Daoy (cell line): ENCODE measurements at places on chromosomes 1 and 21.

- DNase-seq, result peak; percentile 31
Measured at GRCh38 chr1:177091040-177091439, 73.5 kb downstream of the ASTN1 start.

- DNase-seq, result no peak
Measured at GRCh38 chr1:57238233-57238781, 185.6 kb downstream of the DAB1 start.

- no peak for DNase-seq
Measured at GRCh38 chr1:67433837-67434236, 3.6 kb upstream of the SERBP1 start.

DNA sequence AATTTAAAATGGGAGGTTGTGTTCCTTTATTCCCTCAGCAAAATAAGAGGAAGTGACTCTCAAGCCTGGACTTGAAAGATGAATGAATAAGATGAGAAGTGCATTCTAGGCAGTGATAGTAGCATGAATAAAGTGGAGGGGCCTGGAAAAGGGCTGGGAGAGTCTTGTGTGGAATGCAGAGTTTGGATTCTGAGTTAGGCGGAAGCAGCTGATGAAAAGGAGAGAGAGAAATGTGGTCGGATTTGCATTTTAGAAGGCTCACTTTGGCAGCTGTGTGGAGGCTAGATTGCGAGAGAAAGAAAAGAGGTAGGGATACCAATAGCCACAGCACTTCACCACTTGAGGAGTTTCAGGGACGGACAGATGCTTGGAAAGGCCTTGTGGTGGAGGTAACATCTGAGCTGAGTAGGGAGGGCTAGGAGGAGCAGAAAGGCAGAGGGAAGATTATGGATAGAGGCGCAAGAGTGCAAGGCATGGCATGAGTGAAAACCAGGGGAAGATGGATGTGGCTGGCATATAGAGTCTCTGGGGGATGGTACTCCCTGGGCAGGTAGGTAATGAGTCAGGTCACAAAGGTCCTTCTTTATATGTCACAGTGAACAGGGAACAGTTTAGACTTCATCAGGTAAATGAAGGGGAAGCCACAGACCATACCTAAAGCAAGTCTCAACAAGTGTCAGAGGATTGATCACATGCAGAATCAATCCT, 59.6 kb downstream of the ST3GAL3 start:
- DNase-seq, result no peak

GRCh38 chr1:226443439-226443838, 35.5 kb upstream of the PARP1 start:
- peak; percentile 82 for DNase-seq

GRCh38 chr1:205746757-205747412, 3.1 kb downstream of the NUCKS1 start:
- DNase-seq, result no peak

- no peak for DNase-seq
Measured at GRCh38 chr1:247102381-247102780, 1.8 kb downstream of the ZNF669 start.

DNA sequence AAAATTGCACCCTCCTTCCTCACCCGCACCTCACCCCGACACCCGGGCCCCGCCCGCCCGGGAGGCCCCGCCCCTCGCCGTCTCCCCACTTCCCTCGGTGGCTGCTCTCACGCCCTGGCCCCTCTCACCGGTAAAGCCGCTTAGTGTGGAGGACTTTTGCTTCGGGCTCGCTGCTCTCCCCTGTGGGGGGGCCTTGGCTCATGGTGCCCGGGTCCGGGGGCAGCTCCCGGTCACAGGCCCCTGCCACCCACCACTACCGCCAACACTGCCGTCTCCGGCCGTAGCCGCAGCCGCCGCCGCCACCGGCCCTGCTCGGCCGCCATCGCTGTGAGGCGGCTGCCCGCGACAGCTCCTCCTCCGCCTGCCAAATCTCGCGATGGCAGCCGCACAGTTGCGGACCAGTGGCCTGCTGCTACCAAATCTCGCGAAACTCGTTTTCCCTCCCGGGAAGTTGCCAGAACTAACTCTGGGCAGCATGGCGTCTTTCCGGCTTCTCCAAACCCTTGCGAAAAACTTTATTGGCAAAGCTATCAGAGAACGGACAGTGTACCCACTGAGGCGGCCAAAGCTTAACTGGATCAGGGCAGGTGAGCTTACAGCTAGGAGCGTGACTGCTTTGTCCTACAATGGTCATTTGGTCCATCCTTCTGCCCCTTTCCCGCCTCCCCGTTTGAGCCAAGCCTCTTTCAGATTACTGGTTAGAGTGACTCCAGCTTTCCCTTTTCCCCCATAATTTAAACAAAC, at the start of gene SMG5:
SMG5 (minus strand) TSS at position 347 of the 744 bp plus-strand sequence; CDS start at position 202, 145 bp downstream.
- DNase-seq, result peak; percentile 99

DNA sequence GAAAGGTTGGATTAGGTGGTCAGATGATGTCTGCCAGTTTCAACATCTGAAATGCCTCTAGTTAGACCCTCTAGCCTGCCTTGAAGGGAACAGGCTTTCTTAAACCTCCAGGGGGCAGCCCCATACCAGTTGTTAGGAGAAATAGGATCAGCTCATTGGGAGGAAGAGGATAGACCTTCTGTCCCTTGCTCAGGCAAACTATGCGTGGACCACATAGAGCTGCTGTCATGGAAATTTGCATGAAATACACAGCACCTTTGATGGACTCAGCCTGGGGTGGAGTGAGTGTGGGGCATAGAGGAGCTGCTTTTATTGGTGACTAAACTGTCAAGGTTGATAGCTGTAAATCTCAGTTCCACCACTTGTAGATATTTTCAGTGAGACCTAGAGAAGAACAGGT, 38.4 kb upstream of the SPAG17 start:
- peak; percentile 23 for DNase-seq

- no peak for DNase-seq
Measured at GRCh38 chr1:15714406-15715136, 21.5 kb upstream of the SLC25A34 start.

- DNase-seq, result no peak
Measured at GRCh38 chr1:235735621-235736020, 86.0 kb upstream of the GNG4 start.

DNA sequence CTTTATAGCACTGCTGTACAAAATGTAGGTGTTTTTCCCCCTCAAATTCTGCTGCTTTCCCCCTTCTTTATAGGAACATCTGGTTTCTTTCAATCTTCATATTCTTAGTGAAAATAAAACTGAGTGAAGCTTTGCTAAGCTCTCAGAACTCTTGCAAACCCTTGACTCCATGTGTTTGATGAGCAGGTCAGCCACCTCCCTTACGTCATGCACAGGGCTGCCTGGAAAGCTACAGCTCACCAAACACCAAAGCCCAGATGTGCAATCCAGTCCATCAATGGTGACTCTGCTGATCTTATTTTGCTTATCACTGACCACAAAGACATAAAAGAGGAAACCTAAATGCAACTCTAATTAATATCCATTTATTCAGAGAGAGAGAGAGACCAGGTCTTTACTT, 5.5 kb downstream of the CACNA1E start:
- DNase-seq, result no peak

- no peak for DNase-seq
Measured at GRCh38 chr21:42417533-42417932, 13.8 kb downstream of the UBASH3A start.

- no peak for DNase-seq
Measured at GRCh38 chr1:111454859-111455641, 5.8 kb downstream of the ATP5PB start.

DNA sequence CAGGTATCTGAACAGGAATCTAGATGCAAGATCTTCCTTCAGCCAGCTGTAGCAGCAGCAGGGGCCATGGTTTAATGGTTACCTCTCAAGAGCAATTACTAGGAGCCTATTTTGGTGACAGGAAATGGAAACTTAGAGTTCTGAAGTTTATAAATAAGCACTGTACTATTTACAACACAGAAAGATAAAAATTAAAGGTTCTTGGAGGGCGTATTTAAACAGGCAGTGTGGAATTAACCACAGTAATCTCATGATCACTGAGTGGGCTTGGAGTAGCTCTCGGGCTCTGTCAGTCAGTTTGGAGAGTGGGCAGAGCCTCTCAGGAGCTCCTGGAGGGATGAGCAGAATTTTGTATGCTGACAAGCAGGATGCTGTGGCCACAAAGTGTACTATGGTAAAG, 10.2 kb upstream of the FCRL5 start:
- DNase-seq, result no peak

DNA sequence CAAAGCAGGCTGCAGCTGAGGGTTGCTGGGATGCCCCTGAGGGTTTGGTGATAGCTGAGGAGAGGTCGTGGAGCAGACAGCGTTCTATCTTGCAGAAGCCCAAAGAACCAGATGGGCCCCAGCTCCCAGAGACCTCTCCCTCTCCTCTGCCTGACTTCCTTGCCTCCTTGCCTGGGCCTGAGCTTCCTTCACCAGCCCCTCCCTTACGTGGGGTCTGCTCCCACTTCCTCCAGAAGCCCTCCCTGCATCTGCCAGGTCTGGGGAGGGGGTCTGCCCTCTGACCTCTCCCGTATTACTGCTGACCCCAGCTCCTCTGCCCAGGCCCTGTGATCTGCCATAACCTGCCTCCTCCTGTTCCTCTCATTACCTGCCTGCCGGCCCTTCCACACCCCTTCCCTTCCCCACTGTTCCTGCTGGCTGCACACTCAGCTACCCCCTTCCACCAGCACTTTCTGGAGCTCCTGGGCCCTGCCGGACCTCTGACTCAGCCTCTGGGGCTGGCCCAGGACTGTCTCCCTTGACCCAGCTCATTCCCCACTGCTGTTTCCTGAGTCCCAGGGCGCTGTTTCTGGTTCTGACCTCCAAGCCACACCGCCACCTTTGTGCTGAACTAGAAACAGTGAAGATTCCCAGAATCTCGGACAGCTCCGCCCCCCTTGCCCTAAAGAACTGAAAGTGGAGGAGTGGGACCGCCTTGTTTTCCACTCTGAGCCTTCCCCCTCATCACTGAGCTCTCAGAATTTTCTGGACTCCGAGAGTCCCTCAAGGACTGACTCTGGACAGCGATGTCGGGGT, 237.7 kb upstream of the C1orf174 start:
- DNase-seq, result no peak

DNA sequence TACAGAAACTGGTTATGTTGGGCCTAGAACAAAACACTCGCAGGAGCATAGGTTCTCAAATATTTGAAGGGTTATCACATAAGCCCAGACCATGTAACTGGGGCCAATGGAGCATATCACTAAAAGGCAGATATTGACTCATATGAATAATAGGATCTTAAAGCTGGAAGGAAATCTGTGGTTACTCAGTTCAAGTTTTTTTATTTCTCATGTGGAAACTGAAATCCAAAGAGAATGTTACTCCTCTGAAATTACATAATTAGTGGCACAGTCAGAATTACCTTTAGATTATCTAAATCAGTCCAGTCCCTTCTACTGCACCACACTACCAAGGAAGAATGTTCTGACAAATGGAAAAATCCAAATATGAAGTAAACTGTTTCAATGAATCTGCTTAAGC, 12.0 kb downstream of the SLAMF8 start:
- no peak for DNase-seq

DNA sequence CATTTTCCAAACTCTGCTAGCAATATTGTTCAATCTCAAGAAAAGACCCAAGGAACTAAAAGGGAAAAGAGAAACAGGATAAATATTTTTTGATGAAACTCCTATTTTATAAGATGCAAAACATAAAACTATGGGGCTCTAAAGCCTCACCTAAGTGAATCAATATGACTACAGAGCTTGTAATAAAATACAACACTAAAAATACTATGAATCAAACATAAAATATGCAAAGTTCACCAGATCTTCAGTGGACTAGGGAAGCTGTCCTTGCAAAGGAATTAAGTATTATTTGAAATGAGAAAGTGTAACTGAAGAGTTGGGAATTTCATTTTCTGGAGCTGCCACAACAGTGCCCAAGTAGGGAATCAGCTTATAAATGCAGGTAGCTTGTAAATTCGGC, 124.5 kb downstream of the CRB1 start:
- DNase-seq, result no peak

- DNase-seq, result peak; percentile 80
Measured at GRCh38 chr1:35202048-35202719, 9.2 kb upstream of the SFPQ start.

DNA sequence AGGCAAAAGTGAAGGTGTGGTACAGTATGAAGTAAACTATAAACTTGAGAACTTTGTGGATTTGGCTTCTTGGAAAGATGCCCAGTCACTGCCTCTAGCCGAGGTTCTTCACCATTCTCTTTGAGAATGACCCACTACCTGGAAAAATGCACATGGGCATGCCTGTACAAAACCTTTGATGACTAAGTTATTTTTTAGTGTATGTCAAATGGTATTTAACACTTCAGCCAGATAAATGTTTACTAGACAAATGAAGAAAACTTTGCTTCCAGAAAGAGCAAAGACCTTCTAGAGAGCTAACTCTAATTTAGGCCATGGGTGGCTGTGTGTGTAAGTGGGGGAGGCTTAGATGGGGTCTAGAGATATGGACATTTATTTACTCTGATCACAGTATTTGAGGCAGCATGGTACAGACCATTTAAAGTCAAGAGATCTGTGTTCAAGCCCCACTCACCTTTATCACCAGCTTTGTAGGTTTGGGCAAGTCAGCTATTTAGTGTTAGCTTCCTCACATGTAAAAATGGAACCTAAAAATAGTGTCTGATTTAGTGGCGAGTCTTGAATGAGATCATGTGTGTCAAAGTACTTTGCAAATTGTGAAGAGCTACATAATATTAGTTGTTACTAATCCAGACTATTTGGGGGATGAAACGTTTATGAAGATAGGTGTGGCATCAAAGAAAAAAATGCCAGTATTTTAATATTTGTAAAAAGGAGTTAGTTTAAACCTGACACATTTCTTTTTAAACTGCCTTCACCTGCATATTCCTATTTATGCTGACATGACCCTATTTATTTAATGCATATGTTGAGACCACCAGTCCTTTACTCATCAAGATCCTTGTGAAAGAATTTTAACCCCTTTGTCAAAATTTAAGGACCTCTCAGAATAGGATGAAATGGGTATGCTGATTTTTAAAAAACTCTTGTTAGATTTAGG, 20.2 kb downstream of the NFYC start:
- DNase-seq, result peak; percentile 59

DNA sequence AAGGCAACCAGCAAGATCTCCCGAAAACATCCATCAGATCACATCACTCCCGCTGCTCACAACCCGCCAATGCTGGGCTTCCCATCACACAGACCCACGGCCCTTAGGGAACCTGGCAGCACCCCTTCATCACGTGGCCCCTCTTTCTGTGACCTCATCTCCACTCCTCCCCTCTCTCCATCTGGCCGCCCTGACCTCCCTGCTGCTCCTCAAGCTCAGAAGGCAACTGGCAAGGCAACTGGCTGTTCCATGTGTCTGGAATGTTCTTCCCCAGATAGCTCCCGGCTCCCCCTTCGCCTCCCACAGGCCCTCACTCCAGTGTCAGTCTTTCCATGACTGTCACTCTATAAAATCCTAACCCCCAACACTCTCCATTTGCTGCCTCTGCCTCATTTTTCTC, 113.0 kb upstream of the ERG start:
- DNase-seq, result peak; percentile 51

DNA sequence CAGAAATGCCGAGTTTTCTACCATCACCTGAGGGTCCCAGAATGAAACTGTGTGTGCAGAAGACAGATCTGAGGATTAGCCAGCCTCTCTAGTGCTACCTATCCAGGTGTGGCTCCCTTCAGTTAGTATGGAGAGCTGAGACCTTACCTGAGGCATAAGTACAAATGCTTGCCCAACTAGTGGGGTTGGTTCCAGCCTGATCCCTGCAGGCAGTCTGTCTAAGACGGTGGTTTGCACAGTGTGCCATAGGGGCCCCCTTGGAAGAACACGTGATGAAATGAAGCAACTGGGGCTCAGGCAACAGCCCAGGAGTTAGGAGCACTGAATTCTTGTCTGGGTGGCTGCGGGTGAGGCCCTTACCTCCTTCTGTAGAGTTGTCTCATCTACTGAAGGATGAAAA, 15.6 kb downstream of the S100A7A start:
- DNase-seq, result no peak
